ENCODE measurements at places on chromosomes 4 and X.
A peak's percentile ranks its signal among the peaks of the same experiment; 100 is the strongest.

GRCh38 chrX:45823536-45823935 is 622.9 kb upstream of the DIPK2B start:
- peak; percentile 61 for DNase-seq

DNA sequence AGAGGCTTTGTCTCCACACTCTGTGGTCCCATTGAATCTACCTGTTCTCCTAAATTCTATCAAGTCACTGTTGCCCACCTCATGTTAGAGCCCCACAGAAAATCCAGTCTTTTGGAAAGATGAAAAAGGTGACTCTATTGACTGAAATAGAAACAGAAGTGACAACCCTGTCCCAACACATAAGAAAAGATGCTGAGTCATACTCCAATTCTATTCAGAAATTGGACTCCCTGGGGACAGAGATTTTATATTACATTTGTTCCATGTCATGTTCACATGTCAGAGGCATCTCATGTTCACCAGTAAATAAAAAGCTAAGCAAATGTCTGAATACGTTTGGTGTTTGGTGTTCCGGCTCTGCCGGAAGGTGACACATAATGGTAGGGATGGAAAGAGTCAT is 2.9 kb upstream of the GRPR start:
- peak; percentile 18 for DNase-seq

DNA sequence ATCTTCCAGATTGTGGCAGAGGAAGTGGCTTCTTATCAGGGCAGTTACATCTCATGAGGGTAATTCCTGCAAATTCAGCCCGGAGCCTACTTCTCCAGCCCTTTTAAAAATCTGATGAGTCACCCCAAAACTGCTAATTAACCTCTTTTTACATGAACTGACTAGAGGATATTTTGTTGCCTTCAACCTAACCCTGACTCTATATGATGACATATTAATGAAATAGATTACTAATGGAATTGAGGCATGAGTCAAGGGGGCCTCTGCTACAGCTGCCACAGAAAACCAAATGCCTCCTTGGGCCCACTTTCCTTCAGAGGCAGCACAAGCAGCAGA is 72.5 kb downstream of the QRFPR start:
- peak; percentile 25 for DNase-seq

GRCh38 chr4:97786306-97786920 is 356.9 kb downstream of the STPG2 start:
- no peak for DNase-seq

DNA sequence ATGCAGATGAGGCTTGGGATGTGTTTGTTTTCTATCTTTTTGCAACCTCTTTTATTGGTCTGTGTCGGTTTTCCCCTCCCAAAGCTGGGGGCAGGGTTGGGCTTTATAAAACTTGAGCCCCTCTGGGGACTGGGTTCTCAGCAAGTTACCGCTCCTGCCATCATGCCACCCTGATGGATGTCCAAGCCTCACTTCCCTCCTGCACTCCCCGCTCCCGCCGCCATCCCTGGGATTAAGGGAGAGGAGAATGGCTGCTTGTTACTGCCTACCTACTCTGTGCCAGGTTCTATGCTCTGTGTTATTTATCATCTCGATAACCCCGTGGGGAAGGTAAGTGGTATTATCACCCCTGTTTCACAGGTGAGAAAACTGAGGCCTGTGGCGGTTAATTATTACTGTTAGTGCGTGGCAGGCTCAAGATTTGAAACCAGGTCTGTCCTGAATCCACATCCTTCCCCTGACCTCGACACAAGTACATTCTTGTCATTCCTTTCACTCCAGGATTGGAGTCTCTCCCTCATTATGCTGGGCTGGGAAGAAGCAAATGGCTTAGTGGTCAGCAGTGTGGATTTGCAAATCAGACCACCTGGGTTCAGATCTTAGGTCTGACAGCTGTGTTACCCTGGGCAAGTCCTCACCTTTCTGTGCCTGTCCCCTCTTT is 4.5 kb downstream of the UBA1 start:
- peak; percentile 25 for DNase-seq

DNA sequence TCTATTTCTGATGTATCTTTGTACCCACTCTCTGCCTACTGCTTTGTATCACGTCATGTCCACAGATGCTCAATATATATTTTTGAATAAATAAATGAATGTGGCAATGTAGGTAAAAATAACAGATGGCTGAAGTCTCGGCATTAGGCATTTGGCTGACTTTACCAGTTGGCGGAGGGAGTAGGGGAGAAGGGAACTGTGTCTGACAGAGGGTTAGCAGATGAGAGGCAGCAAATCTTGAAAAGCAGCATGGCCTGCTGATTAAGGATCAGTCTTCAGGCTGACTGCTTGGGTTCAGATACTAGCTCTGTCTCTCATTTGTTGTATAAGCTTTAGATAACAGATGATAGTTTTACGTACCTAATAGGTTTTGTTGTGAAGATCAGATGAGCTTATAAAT is 31.9 kb upstream of the RASGEF1B start:
- no peak for DNase-seq

DNA sequence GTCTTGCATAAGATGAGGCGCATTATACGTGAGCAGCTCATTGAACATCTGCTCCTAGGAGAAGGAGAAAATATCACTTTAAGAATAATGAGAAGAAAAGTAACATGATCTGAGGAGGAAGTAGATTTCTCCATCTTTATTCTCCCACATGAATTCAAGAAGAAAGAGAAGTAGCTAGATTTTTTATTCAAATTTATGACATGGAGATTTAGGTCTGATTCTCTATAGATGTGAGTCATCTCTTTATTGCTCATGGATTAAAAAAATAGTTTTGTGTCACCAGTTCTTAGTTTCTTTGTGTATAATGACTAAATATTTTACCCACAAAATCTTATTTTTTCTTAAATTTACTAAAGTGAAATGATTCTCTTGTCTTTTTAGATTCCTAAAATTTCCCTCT is 40.4 kb downstream of the HPGDS start:
- DNase-seq: no peak

DNA sequence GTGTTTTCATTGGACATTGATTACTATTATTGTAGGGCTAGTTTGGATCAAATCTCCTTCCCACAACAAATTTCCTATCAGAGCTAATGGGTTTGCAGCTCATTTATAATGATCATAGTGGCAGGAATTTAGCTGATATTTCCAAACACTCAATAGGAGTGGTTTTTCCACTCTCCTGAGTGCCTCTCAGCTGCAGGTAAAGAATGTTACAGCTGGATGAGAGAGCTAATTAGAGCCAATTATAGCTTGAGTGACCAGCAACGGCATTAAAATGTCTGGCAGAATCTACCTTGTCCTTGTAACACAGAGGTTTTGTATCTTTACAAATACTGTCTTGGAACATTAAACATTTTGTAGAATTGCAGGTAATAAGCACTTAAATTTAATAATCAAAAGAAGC is 602.8 kb upstream of the EPHA5 start:
- no peak for DNase-seq

GRCh38 chr4:130808492-130808891 is 1712.5 kb downstream of the C4orf33 start:
- peak; percentile 6 for DNase-seq

GRCh38 chrX:110172215-110172614 is 145.7 kb downstream of the AMMECR1 start:
- no peak for DNase-seq

GRCh38 chr4:51866835-51867234 is 23.9 kb downstream of the DCUN1D4 start:
- no peak for DNase-seq

GRCh38 chrX:103562801-103563200 is 22.5 kb upstream of the TCEAL4 start:
- no peak for DNase-seq

GRCh38 chrX:103220511-103221323 is 5.8 kb downstream of the BEX4 start:
- no peak for DNase-seq

GRCh38 chrX:3351276-3351675 is 4.8 kb upstream of the MXRA5 start:
- no peak for DNase-seq

- peak; percentile 60 for DNase-seq
These were observed 104.4 kb upstream of the ARHGAP24 start for GRCh38 chr4:85370400-85371032.

Measured in fibroblast of skin of scalp (primary cell).